Fibroblast of lung (primary cell): ENCODE measurements at places on chromosomes 1 and 21. TPM values are rescaled to one million over a fixed set of nuclear protein-coding genes. Genes with fewer than 3 reads are reported as not detected.
A peak's percentile ranks its signal among the peaks of the same experiment; 100 is the strongest.

- DNase-seq, result no peak
Observed at GRCh38 chr1:15736038-15736891, at the start of gene SLC25A34. Gene SLC25A34 (plus strand): TSS chr1:15736258. CDS start chr1:15736486, 228 bp downstream.

GRCh38 chr1:69710484-69711189 lies 142.9 kb downstream of the LRRC7 start:
- peak; percentile 1 for DNase-seq

DNA sequence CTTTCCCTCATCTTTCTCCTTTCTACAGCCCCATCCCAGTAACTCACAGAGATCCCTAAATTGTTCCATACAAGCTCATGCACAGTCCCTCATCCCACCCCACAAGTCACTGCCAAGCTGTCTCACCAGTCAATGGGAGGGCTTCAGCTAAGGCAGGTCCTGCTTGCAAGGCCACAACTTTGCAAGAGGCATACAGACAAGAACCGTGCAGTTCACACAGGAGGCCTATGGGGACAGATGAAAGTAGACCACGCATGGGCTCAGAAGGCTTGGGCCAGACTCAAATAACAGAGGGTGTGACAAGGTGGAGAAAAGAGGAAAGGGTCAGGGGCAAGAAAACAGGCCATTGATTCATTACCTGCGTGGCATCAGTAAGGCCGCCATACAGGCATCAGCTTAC lies 15.1 kb downstream of the RGS8 start:
- DNase-seq, result no peak

GRCh38 chr1:175419684-175420517 lies 227.3 kb upstream of the KIAA0040 start:
- DNase-seq, result no peak

DNA sequence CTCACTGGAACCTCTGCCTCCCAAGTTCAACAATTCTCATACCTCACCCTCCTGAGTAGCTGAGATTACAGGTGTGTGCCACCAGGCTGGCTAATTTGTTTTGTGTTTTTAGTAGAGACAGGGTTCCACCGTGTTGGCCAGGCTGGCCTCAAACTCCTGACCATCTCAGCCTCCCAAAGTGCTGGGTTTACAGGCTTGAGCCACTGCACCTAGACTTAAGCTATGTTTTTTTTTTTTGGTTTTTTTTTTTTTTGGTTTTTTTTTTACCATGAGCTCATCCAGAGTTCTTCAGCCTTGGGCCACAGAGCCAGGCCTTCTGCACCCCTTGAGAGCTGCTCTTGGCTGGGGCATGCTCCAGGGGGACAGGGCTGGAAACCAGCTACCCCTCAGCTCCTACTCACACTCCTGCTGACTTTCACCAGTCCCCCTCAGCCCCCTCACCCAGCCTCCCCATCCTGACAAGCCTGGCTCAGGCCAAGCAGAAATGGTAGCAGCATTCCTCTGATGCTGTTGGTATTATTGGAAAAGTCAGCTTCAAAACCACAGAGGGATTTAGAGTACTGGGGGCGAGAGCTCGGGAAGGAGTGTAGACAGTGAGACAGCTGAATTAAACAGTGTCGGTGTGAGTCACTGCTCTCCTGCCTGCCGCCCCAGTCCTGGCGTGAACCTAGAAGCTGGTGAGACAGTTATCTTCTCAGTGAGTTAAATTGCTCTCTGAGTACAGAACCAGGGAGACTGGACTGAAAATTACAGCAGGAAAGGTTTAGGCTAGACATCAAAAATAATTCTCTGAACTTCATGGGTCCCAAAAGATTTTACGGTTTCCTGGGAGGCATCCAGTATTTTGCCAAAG lies 63.7 kb downstream of the NAV1 start:
- DNase-seq, result peak; percentile 81

DNA sequence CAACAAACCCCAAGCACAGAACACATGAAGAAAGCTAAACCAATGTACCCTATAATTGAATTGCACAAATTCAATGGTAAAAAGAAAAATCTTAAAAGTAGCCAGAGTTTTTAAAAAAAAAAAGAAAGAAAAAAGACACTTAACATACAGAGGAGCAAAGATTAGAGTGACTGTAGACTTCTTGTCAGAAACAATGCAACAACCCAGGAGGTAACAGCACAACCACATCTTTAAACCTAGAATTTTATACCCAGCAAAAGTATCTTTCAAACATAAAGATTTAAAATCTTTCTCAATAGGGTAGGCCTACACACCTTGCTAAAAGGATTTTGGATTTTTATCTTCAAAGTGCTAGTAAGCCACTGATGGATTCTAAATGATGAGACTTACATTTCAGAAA lies 64.4 kb downstream of the PHTF1 start:
- DNase-seq, result no peak

DNA sequence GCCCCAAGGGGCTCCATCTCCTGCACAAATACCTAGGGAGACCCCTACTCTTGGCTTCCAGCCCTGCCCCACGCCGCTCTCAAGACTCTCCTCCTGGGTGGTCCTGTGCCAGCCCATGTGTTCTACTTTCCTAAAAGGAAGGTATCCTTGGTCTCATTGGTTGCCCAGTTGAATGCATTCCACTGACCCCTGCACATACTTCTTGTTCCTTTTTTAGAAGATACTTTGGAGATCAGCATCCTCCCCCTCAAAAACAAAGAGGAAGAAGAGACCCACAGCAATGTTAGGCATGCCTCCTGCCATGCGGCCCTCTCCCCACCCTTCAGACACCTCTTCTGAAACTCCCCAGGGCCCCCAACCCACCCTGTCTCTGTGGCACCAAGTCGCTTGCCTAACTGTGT lies 4.1 kb downstream of the SLAMF9 start:
- no peak for DNase-seq

GRCh38 chr1:22236900-22237299 lies 94.0 kb upstream of the WNT4 start:
- DNase-seq, result no peak

- peak; percentile 8 for DNase-seq
Observed at GRCh38 chr1:179230721-179231120, 1.2 kb upstream of the ABL2 start.

- peak; percentile 67 for DNase-seq
Observed at GRCh38 chr1:150165622-150166612, 16.2 kb downstream of the PLEKHO1 start.

DNA sequence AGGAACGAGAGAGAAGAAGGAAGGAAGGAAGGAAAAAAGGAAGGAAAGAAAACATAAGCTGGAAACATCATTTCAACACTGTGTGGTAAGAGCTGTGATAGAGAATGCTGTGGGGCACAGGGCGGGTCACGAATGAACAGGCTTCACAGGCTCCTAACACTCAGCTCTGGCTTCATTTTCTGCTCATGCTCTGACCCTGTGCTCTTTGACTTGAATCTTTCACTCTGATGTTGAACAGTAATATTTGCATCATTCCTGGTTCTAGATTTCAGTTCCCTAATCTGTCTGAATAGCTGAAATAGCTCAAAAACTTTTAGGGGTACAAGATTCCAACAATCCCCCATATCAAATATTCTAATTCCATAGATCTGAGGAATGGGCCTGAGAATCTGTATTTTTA lies 207.3 kb downstream of the LHX8 start:
- DNase-seq, result no peak

- no peak for DNase-seq
Observed at GRCh38 chr1:162353702-162354101, 23.0 kb downstream of the SPATA46 start.

DNA sequence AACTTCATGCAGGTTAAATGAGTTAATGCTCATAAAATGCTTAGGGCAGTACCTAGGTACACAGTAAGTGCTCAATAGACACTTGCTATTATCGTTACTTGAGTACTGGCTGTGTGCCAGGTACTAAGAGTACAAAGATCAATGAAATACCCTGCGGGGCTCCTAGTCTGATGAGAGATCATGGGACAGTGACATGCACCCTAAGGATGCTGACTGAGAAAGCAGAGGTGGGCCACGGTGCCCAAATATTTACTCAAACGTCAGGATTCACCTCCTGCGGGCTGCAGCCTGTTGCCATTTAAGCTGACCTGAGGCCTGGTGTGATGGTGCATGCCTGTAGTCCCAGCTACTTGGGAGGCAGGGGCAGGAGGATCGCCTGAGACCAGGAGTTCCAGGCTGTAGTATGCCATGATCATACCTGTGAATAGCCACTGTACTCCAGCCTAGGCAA lies 19.8 kb upstream of the LUZP1 start:
- DNase-seq, result no peak

DNA sequence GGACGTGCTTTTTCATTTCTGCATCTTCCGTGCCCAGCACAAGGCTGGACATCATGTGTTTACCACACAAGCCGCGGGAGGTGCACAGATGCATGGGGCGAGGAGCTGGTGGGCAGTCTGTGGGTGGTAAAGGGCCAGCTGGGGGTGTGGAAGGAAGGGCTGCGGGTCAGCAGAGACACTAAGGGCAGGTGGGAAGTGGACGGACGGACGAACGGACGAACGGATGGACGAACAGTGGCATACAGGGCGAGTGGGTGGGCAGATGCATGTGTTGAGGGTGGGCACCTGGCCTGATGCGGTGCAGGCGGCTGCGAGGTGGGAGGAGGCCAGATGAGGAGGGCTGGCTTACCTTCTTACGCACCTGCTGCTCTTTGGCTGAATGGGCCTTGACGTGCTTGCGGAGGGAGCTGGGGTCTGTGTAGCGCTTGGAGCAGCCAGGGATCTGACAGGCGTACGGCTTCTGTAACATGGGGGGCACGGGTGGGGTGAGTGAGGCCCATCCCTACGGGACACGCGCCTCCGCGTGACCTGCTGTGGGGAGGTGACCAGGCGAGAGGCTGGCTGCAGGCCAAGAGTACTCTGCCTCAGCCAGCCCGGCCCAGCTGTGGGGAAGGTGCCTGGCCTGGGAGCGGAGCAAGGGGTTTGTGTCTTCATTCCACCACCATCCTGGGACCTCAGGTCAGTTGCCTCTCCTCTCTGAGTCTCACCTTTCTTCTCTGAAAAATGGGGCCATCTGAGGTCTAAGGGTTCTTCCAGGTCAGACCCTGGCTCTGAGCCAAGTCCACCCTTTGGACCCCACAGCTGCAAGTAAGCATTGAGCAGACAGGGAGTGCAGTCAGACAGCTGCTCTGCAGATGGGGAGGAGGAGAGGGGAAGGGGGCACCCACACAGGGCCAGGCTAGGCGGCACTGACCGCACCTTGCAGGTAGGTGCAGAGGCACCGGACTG lies 65.5 kb downstream of the DMRTB1 start:
- DNase-seq, result no peak

DNA sequence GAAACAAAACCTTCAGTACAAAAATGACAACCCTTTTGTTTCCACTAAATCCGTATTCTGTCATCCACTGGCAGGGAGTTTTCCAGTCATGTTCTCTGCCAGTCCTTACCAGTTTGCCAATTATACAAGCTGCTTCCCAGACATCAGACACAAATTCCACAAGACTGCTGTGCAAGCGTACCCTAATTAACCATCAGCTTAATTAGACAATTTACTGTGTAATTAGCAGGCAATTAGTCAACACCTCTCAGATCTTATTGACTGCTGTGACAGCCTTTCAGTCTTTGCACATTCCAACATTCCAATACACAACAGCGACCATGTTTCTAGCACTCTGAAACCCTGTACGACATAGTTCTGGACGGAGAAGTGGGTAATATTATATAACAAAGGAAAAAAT lies 420.1 kb downstream of the DPYD start:
- DNase-seq, result peak; percentile 0

- peak; percentile 77 for DNase-seq
Observed at GRCh38 chr21:34336756-34337391, 26.9 kb upstream of the KCNE2 start.

DNA sequence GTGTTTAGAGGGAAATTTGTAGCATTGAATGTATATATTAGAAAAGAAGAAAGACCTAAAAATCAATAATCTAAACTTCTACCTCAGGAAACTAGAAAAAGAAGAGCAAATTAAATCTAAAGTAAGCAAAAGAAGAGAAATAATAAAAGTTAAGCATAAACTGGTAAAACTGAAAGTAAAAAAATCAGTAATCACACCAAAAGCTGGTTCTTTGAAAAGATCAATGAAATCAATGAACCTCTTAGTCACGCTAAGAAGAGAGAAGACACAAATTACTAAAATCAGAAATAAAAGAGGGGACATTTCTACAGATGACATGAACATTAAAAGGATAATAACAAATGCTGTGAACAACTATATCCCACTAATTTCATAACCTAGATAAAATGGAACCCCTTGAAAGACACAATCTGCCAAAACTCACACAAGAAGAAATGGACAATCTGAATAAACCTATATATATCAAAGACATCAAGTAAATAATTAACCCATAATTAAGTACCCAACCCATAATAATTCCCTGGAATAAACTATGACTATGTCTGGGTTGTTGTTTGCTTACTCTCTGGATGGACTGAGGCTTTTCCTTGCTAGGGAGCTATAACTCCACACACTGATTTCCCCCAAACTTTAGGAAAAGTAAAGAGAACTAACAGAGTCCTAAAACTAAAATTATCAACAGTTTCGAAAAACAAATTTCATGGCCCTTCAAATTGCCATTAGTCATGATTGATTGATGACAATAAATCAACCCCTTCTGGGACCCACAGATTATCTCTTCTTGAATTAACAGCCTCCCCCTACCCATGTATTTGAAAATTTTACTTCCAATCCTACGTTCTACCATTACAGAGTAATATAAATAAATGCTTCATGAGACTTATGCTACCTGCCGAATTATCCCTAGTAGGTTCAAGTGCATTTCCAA lies 2.8 kb upstream of the CDC73 start:
- DNase-seq, result no peak

GRCh38 chr1:116288201-116288598 lies 84.8 kb upstream of the ATP1A1 start:
- no peak for DNase-seq

DNA sequence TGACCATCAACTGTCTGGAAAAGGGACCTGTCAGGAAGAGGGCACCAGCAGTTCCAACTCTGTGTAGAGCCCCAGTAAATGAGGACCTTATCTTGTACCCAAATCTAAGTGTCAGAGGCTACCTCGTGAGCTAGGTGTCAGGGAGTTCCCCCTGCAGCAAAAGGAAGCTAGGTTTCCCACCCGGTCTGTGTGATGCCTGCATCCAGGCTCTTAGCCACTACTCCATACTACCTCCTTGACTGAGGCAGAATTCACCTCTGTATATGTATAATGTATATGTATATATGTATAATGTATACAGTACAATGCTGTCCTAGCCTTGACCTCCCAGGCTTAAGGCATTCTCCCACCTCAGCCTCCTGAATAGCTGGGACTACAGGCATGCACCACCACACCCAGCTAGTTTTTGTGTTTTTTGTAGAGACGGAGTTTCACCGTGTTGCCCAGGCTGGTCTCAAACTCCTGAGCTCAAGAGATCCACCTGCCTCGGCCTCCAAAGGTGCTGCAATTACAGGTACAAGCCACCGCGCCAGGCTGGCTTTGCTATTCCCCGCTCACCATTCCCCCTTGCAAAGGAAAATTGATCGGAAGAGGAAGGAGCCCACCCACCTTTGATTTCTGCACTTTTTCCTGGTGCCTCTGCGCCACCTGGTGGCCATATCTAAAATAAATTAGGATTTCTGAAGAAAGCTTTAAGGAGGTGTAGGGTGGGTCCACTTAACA lies 15.7 kb upstream of the LUZP1 start:
- peak; percentile 28 for DNase-seq

- DNase-seq, result no peak
Observed at GRCh38 chr1:32335535-32335789, 571 bp downstream of the MARCKSL1 start.

Gene UBE2U
- not detected in 2 replicates for total RNA-seq

Gene HSPA6
- 0.51 and 2.3 TPM in 2 replicates for total RNA-seq
